ENCODE measurements at places on chromosomes 7 and 10.

DNA sequence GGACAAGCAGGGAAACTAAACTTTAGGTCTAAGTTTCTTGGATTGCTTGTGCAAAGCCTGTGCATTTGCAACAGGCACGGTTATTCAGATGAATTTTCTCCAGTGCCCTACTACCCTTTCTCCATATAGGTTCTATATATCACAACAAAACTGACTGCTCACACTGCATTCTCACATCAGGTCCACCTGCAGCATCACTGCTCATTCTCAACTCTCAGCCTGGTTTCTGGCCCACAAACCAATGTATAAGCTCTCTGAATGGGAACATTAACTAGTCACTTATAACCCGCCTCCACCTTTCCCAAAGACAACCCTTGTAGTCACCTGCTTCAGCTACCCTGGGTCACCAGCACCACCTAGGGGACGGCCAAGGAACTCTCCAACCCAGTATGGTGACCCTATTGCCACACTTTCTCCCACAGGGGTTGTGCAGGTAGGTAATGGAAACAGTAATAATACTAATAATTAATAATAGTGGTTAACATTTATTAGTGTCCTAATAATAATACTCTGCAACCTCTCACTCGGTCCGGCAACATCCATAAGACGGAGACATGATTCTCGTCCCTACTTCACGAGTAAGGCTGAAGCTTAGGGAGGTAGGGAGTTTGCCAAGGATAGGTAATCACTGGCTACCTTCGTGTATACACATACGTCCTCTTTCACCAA, 97.3 kb downstream of the CLEC2L start:
- DNase-seq: no peak

DNA sequence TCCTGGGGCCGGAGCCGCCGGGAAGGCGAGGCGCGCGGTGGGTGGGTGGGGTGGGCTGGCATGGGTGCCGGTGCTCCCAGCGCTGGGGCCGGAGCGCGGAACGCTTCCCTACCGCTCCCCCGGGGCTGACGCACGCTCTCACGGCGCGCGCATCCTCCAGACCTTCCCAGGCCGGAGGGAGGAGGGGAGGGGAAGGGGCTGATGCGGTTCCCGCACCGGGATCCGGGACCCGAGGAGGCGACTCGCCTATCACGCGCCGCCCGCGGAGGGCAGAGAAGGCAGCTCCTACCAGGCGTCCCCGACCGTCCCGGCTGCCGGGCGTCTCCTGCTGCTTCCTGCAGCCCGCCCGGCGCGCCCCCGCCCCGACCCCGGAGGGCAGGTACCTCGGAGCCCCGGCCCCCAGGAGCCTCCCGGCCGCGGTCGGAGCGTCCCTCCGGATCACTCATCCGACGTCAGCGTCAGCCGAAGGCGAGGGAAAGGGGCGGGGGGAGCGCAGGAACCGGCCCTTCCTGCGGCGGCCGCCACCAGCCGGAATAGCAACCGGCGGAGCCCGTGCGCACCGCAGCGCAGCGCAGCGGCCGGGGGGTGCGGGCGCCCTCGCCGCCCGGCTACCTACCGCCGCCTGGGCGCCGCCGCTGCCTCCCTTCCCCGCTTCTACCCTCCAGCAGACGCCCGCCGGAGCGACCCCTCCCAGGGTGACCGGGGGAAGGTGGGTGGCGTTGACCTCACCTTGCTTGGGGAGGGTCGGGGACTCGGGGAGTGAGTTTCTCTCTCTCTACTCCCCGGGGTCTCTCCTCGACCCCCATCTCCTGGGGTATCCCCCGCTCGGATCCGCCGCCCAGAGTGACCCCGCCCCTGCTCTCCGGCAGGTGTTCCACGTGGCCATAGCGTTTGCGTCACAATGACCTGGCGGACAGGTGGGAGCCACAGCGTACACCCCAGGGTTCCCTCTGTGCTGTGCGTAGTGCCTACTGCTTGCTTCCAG, at the start of gene ICA1:
ICA1 (minus strand) TSS at position 457 of the 985 bp plus-strand sequence. CDS start 26,241 bp downstream, outside the sequence.
- peak; percentile 70 for DNase-seq

DNA sequence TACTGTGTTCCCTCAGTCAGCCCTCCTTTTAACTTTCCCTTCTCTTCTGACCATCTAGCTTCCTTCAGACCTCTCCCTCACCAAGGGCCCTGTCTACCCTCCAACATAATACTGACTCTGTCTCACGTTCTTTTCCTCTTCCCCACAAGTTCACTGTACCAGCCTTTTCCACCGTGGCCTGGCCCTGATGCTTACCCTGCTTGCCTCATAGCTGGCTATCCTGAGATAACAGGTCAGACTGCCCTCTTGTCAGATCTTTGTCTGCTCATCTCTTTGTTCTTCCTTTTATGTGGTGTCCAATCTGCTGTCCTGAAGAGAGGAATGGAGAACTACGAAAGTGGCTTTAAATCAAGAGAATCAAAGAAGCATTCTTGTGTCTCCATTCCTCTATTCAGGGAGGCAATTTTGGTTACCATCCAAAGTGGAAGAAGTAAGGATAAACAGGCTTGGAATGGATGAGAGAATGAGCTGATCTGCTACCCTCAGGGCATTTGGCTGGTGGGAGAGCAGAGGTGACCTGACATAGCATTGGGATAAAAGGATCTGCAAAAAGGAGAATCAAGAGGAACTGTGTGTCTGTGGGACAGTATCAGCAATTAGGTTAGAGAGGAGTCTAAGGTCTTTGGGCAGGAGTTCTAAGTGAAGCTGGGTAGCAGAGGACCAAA, 8.1 kb downstream of the BTAF1 start:
- DNase-seq: no peak

DNA sequence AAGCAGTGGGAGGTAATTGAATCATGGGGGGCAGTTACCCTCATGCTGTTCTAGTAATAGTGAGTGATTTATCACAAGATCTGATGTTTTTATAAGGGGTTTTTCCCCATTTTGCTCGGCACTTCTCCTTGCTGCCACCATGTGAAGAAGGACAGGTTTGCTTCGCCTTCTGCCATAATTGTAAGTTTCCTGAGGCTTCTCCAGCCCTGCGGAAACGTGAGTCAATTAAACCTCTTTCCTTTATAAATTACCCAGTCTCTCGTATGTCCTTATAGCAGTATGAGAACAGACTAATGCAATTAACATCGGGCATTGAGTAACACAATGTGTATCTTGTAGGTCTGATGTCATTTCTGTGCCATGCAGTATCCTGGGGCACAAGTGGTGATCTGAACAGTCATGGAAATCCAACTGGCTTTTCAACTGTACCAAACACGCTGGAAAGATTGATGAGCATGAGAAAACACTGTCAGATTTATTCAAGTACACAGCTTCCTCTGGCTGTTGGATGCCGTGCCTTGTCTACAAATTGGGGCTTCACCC, 208.6 kb upstream of the KIAA1217 start:
- DNase-seq: no peak

- DNase-seq: no peak
These were observed 30.7 kb downstream of the THNSL1 start for GRCh38 chr10:25047088-25047487.

GRCh38 chr10:31999070-31999660, 57.1 kb downstream of the KIF5B start:
- DNase-seq: no peak

- no peak for DNase-seq
These were observed 6.4 kb downstream of the CCSER2 start for GRCh38 chr10:84334811-84335210.

GRCh38 chr10:95414844-95415485, 124.2 kb upstream of the PDLIM1 start:
- DNase-seq: no peak

- DNase-seq: no peak
These were observed 3.3 kb downstream of the ZC3HC1 start for GRCh38 chr7:130047831-130048230.

- DNase-seq: no peak
These were observed 64.5 kb downstream of the LRRTM3 start for GRCh38 chr10:66990143-66990830.

- no peak for DNase-seq
These were observed 157.8 kb downstream of the DNAJB6 start for GRCh38 chr7:157494506-157495176.

- no peak for DNase-seq
These were observed 15.9 kb downstream of the ZNF3 start for GRCh38 chr7:100065452-100066186.

DNA sequence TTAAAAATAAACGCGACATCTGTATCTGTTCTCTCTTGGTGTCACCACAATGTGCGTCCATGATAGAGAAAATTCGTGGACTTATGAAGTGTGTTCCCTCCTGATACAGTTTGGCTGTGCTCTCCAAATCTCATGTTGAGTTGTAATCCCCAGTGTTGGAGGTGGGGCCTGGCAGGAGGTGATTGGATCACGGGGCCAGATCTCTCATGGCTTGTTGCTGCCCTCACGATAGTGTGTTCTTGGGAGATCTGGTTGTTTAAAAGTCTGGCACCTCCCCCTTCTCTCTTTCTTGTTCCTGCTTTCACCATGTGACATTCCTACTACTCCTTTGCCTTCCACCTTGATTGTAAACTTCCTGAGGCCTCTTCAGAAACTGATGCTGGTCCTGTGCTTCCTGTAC, 229.4 kb upstream of the MYO3A start:
- DNase-seq: no peak

DNA sequence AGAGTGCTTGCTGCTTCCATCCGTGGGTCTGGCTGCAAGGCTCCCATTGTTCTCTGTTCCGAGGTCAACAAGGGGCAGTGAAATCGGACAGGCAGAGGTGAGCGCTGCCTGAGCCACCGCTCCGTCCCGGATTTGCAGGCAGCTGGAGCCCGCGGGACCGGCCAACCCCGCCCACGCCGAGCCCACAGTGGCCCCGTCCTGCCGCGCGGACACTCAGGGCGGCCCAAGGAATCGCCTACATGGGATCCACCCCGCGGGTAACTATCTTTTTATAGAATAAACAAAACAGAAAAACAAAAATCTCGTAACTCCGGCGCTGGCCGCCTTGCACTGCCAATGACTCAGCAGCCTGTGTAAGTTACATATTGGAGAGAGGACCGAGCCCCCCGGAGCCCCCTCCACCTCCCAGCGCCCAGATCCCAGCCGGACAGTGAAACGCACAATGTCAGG, 1.9 kb downstream of the BNIP3 start:
- no peak for DNase-seq

DNA sequence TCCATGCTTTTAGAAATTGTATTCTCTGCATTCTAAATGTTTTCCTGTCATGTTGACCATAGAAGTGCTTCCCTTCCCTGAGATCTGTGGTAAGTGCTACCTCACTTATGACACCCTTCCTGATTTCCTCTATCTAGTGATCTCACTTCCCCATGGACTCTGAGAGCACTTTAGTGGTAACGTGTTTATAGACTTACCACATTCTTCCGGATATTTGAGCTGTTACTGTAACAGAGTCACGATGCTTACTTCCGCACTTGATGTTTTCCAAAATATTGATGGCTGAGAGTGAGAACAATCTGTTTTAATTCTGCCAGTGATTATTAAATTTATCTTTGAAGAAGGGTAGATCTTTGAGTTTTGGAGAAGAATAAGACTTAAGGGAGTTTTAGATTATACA, 60.1 kb upstream of the NAMPT start:
- DNase-seq: no peak

DNA sequence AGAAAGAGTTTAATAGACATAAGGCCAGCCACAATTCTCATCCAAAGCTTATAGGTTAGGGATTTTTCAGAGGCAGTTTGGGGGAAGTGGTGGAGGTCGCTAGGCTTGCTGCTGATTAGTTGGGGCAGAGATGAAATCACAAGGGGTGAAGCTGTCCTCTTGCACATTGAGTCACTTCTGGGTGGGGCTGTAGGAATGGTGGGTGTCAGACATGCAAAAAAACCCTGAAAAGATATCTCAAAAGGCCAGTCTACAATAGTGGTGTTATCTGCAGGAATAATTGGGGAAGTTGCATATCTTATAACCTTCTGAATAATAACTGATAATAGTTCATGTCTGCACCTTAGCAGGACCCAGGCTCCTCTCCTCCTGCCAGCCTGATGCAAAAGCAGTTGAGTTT, 2.1 kb downstream of the FAM24B start:
- no peak for DNase-seq

- no peak for DNase-seq
These were observed 128.6 kb downstream of the OAT start for GRCh38 chr10:124289851-124290795.

DNA sequence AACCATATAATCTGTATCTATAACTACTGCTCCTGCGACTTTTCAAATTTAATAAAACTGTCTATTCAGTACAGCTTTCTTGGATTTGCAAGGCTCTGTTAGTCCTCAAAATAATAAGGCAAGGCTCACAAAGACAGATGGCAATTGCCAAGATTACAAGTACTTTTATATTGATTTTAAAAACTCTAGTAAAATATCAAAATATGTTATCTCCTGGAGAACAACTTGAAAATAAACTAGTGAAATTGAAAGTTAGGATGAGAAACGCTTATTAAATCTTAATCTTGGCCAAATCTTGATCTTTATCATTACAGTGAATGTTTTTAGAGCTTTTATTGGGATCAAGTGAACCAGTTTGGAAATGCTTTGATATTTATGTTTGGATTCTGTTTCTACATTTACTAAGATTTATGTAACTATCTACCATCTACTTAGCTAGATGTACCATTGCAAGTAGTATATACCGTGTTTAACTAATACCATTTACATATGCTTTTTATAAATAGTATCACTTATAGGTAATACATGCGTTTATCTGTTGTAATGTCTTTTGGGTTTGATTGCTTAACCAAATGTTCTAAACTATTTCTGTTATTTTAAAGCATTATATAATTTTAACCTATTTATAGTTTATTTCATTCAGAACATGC, 70.0 kb downstream of the CABCOCO1 start:
- DNase-seq: no peak

GRCh38 chr10:117720931-117721835, 178.6 kb downstream of the EMX2 start:
- DNase-seq: no peak

- DNase-seq: no peak
These were observed 270.7 kb downstream of the RPS24 start for GRCh38 chr10:78304091-78305045.

DNA sequence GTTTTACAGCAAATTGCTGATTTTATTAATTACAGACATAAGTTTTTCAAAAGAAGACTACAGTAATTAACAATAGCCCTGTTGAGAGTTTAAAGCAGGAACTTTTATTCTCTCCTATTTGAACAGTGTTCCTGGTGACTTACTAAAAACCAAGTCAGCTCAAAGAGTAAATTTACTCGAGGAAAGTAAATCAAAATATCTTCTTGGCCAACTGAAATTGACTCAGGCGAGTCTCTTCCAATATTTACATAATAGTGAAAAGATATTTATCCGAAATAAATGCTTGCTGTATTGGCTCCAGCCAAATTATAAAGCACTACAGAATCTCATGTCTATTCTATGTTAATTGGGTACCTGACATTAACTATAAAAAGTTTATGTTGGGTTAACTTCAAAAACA, 13.2 kb downstream of the CYTH3 start:
- no peak for DNase-seq

DNA sequence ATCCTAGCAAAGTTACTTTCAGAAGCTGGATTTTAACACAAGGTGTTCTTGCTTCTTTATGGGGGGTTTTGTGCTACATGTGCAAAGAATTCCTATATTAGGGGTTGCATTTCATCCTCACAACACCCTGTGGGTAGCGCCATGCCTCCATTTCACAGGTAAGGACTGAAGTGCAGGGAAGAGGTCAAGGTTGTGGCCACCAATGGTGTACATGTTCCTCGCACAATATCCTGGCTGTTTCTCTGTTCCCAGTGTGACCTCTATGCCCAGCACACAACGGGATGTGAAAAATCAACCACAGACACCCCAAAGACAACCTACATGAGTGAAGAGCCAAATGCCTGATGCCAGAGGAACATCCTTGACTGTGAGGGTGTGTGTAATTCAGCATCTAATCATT, 80.8 kb downstream of the CHST15 start:
- no peak for DNase-seq

GRCh38 chr7:28954946-28955345, 3.2 kb downstream of the TRIL start:
- no peak for DNase-seq

GRCh38 chr7:114417290-114417689, 2.7 kb downstream of the FOXP2 start:
- DNase-seq: no peak

Data from NCI-H1930 (cell line).